T-helper 17 cell (primary cell): ENCODE measurements at places on chromosomes 4 and X. TPM values are rescaled to one million over a fixed set of nuclear protein-coding genes. Genes with fewer than 3 reads are reported as not detected.
A peak's percentile ranks its signal among the peaks of the same experiment; 100 is the strongest.

DNA sequence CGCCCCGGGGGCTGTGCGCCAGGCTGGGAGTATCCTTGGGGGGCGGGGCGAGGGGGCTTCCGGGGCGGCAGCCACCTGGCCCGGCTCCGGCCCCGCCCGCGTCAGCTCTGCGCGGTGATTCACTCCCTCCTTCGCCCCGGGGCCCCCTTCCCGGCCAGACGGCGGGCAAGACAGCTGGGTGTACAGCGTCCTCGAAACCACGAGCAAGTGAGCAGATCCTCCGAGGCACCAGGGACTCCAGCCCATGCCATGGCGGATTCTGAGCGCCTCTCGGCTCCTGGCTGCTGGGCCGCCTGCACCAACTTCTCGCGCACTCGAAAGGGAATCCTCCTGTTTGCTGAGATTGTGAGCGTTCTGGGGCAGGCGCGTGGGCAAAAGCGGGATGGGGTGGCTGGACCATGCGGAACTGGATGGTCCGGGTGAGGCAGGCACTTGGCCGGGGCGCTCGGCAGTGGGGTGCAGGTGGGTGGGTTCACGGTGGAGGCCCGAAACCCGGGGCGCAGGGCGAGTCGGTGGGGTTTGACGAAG, at the start of gene PLP2:
Gene PLP2 (plus strand): TSS at position 147 of the 528 bp plus-strand sequence. CDS start 103 bp downstream, at position 250.
- H3K27me3 ChIP-seq, result no peaks in the 10 kb centered on the region
- H3K4me3 ChIP-seq, result peak within 1 kb of the TSS; percentile 90
- no peaks in the 10 kb centered on the region for H3K36me3 ChIP-seq

- no peaks in the 10 kb centered on the region for H3K4me1 ChIP-seq
- DNase-seq, result no peak
- no peaks in the 10 kb centered on the region for H3K36me3 ChIP-seq
- H3K27ac ChIP-seq, result no peak overlapping the region
These were observed 89.3 kb downstream of the RLIM start for GRCh38 chrX:74525116-74525515.

DNA sequence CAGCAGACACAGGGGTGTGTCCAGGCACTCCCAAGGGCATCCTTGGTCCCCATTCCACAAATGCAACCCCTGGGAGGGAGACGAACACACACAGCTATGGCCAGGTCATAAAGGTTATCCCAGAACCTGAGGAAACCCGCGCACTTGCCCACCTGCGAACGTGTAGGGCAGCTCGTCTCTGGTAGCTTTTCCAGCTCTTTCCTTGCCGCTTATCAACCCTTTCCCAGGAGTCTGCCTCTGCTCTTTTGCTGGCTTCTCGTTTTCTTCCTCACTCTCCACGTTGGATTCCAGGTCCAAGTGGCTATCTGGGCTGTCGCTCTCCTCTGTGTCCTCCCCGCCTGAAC, 13.5 kb downstream of the NOP14 start:
- H3K4me1 ChIP-seq, result peaks cover 11% of the 10 kb centered on the region
- peak overlapping the region; percentile 72 for H3K27ac ChIP-seq
- no peak overlapping the region for H3K4me3 ChIP-seq
- H3K27me3 ChIP-seq, result no peaks in the 10 kb centered on the region
- H3K36me3 ChIP-seq, result peaks cover 18% of the 10 kb centered on the region

GRCh38 chr4:65893271-65893670, 223.0 kb upstream of the EPHA5 start:
- no peaks in the 10 kb centered on the region for H3K27me3 ChIP-seq
- H3K27ac ChIP-seq, result no peak overlapping the region
- H3K4me3 ChIP-seq, result no peak overlapping the region
- peaks cover 2% of the 10 kb centered on the region for H3K36me3 ChIP-seq
- no peaks in the 10 kb centered on the region for H3K4me1 ChIP-seq

DNA sequence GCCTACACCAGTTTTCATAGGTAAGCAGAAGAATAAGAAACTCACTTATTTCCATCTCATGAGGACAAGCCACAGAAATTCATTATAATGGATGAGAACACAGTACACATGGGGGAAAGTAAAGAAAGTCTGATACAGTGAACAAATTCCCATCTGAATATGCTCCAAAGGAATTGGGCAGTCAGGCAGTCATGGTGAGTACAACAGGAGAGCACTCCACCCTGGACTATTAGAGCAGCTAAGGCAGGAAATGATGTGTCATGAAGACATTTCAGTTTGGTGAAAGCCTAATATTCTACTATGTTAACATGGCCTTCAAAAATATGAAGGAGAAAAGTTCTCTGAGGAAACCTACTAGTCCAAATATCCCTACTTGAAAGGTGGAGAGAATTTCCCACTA, 92.0 kb upstream of the PRDX4 start:
- no peak overlapping the region for H3K4me3 ChIP-seq
- DNase-seq, result no peak
- H3K36me3 ChIP-seq, result no peaks in the 10 kb centered on the region
- H3K27ac ChIP-seq, result no peak overlapping the region
- no peaks in the 10 kb centered on the region for H3K4me1 ChIP-seq

- H3K36me3 ChIP-seq, result no peaks in the 10 kb centered on the region
- no peak for DNase-seq
- H3K4me1 ChIP-seq, result peaks cover 1% of the 10 kb centered on the region
- no peak overlapping the region for H3K27ac ChIP-seq
These were observed 22.8 kb upstream of the SH3RF1 start for GRCh38 chr4:169293343-169294176.

- no peak for DNase-seq
- peaks cover 32% of the 10 kb centered on the region for H3K4me1 ChIP-seq
- no peaks in the 10 kb centered on the region for H3K27me3 ChIP-seq
- no peak overlapping the region for H3K4me3 ChIP-seq
These were observed 38.9 kb downstream of the NOP14 start for GRCh38 chr4:2924286-2924685.

DNA sequence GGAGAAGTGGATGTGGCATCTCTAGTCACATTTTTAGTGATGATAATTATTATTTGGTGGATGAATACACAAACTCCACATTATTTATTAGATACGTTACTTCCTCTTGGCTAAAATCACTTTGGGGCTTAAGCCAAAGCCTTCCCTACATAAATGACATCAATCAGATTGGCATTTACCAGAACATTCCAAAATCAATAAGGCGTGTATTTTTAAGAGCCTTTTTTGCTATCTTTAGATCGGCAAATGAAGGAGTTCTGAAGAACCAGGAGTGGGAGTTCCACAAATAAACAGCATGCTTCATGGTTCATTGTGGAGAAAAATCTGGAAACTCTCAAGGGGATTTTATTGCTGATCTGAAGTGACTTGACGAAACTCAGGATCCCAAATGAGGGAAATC, 89.7 kb downstream of the AMELX start:
- H3K27me3 ChIP-seq, result no peaks in the 10 kb centered on the region
- DNase-seq, result no peak
- no peaks in the 10 kb centered on the region for H3K36me3 ChIP-seq

GRCh38 chr4:70511365-70511764, 7.0 kb upstream of the AMTN start:
- H3K27me3 ChIP-seq, result peaks cover 23% of the 10 kb centered on the region

DNA sequence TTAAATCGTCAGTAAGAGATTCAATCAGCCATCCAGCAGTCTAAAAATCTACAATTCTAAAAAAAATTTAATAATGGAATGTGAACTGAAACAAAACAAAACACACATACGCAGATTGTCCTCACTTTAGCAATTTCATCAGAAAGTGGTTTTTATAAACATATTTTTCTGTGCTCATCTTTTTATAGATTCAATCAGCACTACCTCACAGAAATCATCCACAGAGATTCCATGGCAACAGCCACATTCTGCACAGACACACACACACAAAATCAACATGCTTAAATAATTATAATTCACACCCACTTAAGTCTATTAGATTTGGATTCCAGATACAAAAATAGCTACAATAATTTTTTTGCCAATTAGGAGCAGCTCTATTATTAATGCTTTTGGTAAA, 149.0 kb upstream of the KCNIP4 start:
- H3K36me3 ChIP-seq, result no peaks in the 10 kb centered on the region
- no peaks in the 10 kb centered on the region for H3K4me1 ChIP-seq
- no peak overlapping the region for H3K4me3 ChIP-seq
- H3K27ac ChIP-seq, result no peak overlapping the region
- no peak for DNase-seq

DNA sequence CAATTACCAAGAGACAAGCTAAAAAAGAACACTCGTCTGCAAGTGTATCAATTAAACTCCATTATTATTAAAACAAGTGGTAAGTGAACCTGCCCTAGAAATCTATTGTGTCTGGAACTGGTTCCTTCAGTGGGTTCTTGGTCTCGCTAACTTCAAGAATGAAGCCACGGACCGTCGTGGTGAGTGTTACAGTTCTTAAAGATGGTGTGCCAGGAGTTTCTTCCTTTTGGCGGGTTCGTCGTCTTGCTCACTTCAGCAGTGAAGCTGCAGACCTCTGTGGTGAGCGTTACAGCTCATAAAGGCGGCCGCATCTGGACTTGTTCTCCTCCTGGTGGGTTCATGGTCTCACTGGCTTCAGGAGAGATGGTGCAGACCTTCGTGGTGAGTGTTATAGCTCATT, 231.8 kb downstream of the GRID2 start:
- DNase-seq, result no peak
- H3K36me3 ChIP-seq, result no peaks in the 10 kb centered on the region
- no peak overlapping the region for H3K4me3 ChIP-seq
- no peak overlapping the region for H3K27ac ChIP-seq
- no peaks in the 10 kb centered on the region for H3K4me1 ChIP-seq

DNA sequence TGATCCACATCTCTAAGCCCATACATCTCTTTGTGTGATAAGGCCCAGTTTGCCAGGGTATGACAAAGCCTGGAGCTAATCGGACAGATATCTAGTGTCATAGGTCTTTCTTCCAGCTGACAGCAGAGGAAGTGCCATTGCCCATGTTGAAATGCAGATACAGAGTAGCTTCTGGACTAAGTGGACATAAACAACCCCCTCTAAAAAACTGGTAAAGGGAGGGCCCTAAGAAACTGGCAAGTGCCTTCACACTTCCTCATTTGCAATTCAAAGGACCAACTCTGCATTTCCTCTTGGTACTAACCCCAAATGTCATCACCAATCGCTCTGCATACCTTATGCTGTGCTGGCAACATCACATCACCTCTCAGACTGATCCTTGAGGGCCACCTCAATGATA, 20.8 kb downstream of the ARHGEF6 start:
- peaks cover 25% of the 10 kb centered on the region for H3K4me1 ChIP-seq
- no peaks in the 10 kb centered on the region for H3K36me3 ChIP-seq
- H3K27me3 ChIP-seq, result no peaks in the 10 kb centered on the region
- H3K4me3 ChIP-seq, result no peak overlapping the region
- DNase-seq, result no peak
- H3K27ac ChIP-seq, result peak overlapping the region; percentile 37

The FGB gene
- not detected for total RNA-seq

The DAPP1 gene
- total RNA-seq, result 24.5 TPM

The CHST7 gene
- 6.3 TPM for total RNA-seq
